Stimulated activated CD4-positive, alpha-beta T cell treated with anti-CD3 and anti-CD28 coated beads, Interleukin-15, amount 100 ng/mL, for 24 hours (primary cell): ENCODE measurements at places on chromosomes 13 and 19.

GRCh38 chr13:86909318-86909717 is 761.9 kb upstream of the SLITRK5 start:
- no peak for DNase-seq

GRCh38 chr13:40158757-40159156 is 503.3 kb downstream of the COG6 start:
- DNase-seq = no peak

GRCh38 chr19:40575326-40575725 is 1.3 kb upstream of the SHKBP1 start:
- no peak for DNase-seq

DNA sequence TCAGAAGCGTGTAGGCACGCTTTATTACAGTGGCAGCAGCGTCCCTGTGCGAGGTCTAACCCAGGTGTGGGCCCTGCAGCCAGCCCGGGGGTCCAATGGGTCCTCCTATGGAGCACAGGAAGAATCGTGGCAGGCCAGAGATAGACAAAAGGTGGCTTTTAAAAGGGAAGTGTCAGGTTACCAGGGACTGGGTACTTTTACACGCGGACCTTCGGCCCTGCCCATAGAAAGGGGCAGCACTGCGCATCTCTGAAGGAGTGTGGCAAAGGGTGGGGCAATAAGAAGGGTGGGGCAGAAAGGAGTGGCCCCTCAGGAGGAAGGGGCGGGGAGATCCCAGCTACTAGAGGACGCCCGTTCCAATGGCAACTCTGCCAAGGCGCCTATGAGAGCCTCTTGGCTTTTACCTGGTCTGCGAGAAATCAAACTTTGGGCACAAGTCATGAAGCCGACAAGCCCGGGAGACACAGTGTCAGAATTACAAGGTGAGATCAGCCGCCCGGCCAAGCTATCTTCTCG is 1419.8 kb downstream of the UQCRFS1 start:
- peak; percentile 86 for DNase-seq

GRCh38 chr19:30065680-30066606 is 123.9 kb downstream of the URI1 start:
- DNase-seq = no peak

- no peak for DNase-seq
Measured at GRCh38 chr13:19173752-19174151, 7.9 kb downstream of the TUBA3C start.

DNA sequence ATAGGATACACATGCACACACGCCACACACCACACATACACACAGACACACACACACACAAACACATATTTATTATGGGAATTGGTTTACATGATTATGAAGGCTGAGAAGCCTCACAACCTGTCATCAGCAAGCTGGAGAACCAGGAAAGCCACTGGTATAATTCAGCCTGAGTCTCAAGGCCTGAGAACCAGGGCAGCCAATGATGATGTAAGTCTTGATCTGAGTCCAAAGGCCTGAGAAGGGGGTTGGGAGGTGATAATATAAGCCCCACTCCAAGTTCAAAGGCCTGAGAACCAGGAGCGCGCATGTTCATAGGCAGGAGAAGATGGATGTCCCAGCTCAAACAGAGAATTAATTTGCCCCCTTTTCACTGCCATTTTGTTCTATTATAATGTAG is 18.7 kb upstream of the SOX21 start:
- DNase-seq = no peak

DNA sequence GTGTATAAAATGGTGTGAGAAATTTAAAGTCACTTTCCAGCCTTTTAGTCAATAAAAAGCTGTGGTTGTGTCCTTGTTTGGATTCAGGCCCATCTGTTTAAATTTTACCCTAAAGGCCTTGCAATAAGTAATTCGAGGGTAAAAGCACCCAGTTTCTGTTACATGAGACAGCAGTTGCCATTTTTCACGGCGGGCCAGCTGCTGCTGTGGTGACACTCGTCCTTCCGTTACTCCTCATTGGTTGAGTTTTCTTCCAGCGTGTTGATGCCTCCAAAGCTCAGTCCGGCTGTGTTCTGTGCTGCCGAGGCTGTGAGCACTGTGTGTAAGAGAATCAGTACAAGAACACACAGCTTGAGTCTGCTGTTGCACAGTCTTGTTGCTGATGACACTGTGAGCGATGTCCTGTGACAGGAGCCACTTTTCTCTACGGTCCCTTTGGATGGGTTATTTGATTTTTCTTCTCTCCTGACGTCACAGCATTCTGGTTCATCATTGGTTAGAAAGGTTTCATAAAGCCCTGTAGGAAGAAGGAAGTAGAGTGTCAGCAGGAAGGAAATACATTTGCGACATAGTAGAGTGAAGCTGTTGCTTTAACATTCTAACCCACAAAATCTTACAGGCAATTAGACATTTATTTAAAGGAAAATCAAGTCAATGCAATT is 602.5 kb upstream of the ARGLU1 start:
- DNase-seq = no peak

DNA sequence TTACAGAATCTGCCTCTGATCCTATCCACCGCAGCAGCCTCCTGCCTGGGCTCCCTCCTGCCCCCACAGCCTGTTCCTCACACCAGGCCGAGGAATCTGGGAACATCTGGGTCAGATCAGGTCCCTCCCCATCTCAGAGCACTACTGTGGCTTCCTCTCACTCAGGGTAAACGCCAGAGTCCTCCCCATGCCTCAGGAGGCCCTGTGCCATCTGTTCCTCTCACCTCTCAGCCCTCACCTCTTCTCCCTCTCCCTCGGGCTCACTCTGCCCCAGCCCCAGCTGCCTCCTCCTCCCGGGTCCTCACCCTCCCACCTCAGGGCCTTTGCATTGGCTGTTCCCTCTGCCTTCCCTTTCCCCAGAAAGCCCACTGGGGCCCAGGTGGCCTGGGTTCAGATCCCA is 18.2 kb downstream of the FCGBP start:
- DNase-seq = no peak

- no peak for DNase-seq
Measured at GRCh38 chr13:95463531-95463930, 89.0 kb upstream of the CLDN10 start.

- DNase-seq = peak; percentile 13
Measured at GRCh38 chr19:51272183-51272810, 21.4 kb downstream of the SIGLECL1 start.

- no peak for DNase-seq
Measured at GRCh38 chr19:1389033-1389940, 5.6 kb downstream of the NDUFS7 start.

DNA sequence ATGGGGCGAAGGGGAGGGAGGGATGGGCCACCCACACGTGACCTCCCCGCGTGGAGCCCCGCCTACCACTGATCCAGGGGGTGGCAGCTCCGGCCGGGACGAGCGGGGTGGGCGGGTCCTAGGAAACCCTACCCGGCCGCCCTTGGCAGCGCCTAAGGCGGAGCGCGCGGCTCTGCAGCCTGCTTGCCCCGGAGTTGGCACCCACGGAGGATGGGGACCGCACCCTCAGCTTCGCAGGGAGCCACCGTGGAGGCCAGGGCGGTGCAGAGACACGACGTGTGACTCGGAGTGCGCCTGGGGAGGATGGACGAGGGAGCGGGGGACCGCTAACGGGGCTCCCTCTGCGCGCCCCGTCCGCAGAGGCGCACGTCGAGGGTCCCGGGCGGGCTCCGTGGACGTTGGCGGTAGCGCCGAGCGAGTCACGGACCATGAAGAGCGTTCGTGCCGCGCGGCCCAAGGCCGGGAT is at the start of gene RGS9BP:
RGS9BP (plus strand) TSS at position 129 of the 466 bp plus-strand sequence. CDS start 416 bp downstream, outside the sequence.
- DNase-seq = peak; percentile 82

- DNase-seq = no peak
Measured at GRCh38 chr13:102580552-102581169, 16.1 kb upstream of the TPP2 start.

- no peak for DNase-seq
Measured at GRCh38 chr13:43924549-43925245, 45.0 kb downstream of the LACC1 start.

DNA sequence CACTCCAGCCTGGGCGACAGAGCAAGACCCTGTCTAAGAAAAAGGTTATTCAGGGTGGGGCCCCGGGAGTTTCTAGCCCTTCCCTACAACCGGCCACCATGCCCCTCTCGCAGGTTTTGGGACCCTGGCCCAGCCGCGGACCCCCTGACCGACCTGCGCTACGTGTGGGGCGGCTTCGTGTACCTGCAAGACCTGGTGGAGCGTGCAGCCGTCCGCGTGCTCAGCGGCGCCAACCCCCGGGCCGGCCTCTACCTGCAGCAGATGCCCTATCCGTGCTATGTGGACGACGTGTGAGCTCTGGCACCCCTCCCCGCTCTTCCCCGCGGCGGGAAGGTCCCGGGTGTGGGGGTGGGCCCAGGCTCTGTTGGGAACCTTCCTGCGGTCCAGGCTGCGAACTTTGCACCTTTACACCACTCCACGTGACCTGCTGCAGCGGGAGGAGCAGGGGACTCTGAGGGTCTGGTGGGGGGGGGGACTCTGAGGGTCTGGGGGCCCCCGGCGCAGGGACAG is 6.3 kb downstream of the ABCA7 start:
- DNase-seq = no peak

GRCh38 chr13:33172400-33172799 is 113.2 kb downstream of the STARD13 start:
- no peak for DNase-seq

DNA sequence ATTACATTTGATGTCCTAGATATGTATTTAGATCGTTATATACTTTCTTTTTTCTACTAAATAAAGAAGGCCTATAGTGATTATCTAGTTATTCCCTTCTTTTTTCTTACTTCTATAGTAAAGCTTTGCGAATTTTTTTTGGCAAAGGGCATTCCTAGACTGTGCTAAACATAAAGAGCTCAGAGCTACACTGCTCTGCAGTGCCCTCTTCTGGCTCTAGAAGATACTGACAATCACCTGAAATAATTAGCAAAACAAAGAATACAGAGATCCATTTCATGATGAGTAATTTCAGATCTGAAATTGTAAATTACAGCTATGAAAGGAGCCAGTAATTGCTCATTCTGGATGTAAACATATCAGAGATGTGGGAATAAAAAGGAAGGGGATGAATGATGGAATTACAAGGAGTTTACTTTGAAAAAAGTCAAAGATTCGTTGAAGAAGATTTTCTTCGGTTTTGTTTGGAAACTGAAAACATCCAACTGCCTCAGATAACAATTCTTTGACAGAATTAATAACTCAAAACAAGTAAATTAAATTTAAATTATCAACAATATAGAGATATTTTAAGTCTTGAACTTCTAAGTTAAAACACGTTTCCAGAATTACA is 288.5 kb downstream of the NALCN start:
- DNase-seq = peak; percentile 17

DNA sequence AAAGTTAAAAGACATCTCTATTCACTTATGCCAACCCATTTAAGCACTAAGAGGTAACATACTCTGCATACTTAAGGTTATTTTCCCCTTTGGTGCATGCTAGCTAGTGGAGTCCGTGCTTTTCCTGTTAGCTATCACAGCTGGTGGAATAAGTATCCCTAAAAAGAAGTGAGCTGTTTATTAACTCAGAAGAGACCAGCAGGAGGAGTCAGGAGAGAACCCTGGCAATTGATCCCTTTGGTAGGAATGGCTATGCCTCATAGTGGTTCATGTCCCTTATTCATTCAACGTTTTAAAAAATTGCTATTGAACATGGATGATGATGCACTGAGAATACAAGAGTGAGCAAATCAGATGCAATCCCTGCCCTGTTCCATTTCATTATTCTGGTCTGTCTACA is 12.4 kb upstream of the NEK5 start:
- DNase-seq = no peak

DNA sequence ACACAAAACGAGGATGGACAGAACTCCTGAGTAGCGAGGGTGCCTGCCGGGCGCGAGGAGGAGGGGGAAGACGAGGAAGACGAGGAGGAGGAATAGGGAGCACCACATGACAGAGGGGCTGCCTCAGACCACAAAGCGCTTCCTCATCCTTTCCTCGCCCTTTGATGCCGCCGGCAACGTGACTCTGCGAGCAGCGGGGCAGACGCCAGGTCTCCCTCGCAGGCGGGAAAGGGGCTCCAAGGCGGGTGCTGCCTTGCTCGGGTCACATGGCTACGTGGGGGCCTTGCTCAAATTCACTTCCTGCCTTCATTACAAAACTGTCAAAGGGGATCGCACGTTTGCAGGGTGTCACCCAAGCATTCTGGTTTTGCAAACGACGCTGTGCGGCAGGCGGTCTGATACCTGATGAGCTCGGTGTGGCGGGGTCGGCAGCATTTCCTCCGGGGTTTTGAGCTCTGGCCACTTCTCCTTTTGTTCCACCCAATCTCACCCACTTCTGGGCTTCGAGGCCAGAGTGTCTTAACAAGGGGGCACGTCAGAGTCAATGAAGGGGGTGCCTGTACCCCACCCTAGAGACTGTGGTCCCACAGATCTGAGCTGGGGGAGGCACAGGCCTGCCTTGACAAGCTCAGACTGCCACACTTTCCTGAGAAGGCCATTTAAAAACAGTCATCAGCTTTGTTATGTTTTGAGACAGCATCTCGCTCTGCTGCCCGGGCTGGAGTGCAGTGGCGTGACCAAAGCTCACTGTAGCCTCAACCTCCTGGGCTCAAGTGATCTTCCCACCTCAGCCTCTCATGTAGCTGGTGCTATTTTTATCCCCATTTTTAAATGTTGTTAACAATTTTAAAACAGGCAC is 14.9 kb downstream of the MAP2K2 start:
- DNase-seq = peak; percentile 64

- DNase-seq = no peak
Measured at GRCh38 chr13:106117035-106117434, 418.4 kb downstream of the EFNB2 start.
